ENCODE measurements at places on chromosomes 4 and X.

- no peak for DNase-seq
Measured at GRCh38 chr4:21763855-21764254, 184.7 kb downstream of the KCNIP4 start.

GRCh38 chr4:69524706-69525105, 29.0 kb upstream of the UGT2B4 start:
- no peak for DNase-seq

GRCh38 chr4:126061655-126062054, 746.9 kb downstream of the FAT4 start:
- DNase-seq: no peak

DNA sequence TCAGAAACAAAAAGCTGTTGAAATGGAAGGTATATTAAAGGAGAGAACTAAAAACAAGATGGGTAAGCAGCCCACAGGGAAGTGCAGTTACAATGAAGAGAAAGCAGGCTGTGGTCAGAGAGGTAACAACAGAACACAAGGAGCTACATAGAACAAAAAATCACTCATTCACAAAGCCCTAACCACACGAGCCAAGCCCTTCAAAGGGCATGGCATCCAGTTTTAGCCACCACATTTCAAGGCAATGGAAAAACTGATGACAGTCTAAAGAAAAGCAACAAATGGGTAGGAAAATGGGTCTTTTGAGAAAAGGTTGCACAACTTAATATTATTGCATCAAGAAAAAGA, 37.5 kb downstream of the KDR start:
- no peak for DNase-seq

- DNase-seq: peak; percentile 28
Measured at GRCh38 chrX:129522184-129523078, 859 bp downstream of the SMARCA1 start.

DNA sequence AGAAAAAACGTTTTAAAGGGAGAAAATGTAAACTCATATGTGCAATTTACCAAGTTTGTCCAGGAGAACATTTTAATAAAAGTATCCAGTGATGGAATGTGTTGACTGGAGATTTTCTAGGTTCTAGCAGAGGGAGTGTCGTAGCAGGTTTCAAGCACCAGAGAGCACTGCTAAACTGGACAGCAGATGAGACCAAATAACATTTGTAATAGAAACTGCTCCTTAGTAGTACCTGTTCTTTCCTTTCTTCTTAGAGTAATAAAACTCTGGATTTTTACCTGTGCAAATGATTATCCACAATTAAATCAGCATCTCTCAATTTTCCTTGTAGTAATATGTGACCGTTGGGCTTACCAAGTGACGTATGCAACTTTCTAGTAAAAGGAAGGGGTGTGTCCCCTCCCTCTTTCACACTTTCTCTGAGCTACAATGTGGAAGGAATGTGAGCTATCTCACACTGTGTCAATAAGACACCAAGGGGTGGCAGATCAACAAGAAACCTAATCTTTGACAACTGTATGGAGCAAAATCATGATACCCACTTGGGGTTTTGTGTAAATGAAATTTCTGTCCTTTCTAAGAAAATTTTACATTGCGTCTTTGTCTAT, 9.5 kb downstream of the HPGDS start:
- no peak for DNase-seq

- DNase-seq: no peak
Measured at GRCh38 chr4:174144106-174144505, 139.4 kb downstream of the FBXO8 start.

DNA sequence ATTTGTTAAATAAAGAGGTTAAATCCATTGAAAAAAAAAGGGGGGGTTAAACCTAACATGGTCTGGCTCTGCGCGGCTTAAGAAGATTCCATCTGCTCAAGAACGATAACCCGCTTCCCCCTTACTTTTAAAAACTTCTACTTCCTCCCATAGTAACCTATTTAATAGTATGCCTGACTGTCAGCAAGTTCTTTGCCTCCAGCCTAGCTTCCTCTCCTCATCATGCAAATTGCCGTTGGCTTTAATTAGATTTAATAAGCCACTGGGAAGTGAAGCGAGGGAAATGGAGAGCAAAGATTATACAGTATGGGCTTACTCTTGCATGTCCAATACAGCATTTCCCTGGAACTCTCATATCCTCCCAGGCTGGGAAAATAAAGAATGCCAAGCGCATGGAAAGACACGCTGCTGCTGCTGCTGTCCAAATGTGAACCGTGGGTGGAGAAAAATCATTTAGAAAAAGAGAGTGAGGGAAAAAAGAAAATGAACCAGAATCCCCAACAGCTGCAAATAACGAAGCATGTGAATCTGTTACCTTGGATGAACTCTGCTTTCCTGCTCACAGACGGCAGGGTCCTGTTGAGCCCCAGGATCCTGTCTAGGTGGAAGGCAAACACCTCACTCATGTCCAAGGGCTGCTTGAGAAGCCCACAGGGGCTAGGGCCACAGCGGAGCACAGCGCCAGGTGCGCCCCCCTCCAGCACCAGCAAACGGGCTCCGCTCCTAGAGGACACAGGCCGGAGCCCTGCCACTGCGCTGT, 2.7 kb downstream of the GASK1B start:
- peak; percentile 29 for DNase-seq

- DNase-seq: no peak
Measured at GRCh38 chr4:133592591-133592990, 443.5 kb downstream of the PCDH10 start.

GRCh38 chr4:7829652-7830580, 109.7 kb downstream of the AFAP1 start:
- no peak for DNase-seq

- no peak for DNase-seq
Measured at GRCh38 chr4:1557221-1557597, 126.9 kb downstream of the FAM53A start.

- no peak for DNase-seq
Measured at GRCh38 chrX:124275182-124275894, 57.1 kb upstream of the TEX13D start.

- DNase-seq: no peak
Measured at GRCh38 chr4:152777488-152777887, 2.0 kb downstream of the TIGD4 start.

GRCh38 chrX:100743009-100743607, 11.2 kb upstream of the SYTL4 start:
- DNase-seq: no peak

DNA sequence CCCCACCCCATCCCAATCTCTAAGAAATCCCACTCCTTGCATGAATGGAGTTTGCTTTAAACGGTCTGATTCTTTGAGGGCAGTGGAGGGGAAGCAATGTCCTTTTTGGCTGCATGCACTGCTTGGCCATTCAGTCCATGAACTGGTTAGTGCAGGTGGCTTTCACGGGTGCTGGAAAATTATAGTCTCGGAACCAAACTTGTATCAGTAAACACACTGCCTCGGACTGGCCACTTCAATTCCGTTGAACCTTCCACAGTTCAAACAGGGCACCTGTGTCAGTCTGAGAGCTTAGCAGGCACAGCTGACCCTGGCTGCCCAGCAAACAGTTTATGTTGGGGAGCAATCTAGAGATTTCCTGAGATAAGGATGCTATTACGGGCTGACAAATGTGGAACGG, 255.6 kb downstream of the DHX15 start:
- DNase-seq: no peak

GRCh38 chr4:152778656-152779512, 646 bp downstream of the TIGD4 start:
- peak; percentile 43 for DNase-seq

DNA sequence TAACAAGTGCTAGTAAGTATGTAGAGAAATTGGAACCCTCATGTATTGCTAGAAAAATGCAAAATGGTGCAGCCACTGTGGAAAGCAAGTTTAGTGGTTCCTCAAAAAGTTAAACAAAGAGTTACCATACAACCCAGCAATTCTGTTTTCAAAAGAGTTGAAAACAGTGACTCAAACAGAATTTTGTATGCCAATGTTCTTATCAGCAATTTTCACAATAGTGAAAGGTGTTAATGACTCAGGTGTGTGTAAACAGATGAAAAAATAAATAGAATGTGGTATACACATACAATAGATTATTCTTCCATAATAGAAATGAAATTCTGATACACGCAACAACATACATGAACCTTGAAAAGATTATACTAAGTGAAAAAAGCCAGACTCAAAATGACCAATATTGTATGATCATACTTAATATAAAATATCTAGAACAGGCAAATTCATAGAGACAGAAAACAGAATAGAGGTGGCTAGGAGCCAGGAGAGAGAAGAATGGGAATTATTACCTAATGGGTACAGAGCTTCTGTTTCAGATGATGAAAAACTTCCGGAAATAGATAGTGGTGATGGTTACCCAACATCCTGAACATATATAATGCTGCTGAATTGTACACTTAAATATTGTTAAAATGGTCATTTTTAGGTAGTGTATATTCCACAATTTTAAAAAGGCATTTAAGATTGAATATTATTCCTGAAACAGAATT, 51.6 kb downstream of the WDFY3 start:
- no peak for DNase-seq

GRCh38 chr4:7462509-7462971, 27.8 kb upstream of the PSAPL1 start:
- peak; percentile 23 for DNase-seq

DNA sequence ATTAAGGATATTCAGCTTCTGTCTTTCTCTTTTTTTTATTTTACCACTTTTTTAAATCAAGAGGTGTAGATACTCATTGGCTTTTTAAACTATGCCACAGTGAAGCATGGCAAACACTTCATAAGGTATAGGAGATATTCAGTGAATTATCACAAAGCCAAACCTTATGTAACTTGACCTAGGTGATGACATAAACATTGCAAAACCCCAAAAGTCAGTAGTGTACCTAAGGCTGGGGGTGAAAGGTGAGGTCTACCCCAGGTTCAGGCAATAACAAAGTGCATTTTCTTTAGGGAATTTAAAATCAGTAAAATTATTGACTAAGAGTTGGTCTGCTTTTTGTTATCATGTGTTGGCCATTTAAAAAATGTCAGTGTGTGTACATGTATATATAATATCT, 39.1 kb downstream of the CDKL5 start:
- DNase-seq: no peak
